ENCODE measurements at places on chromosomes 13 and 19. TPM values are rescaled to one million over a fixed set of nuclear protein-coding genes. Genes with fewer than 3 reads are reported as not detected.

The NLRP7 gene
- not detected for total RNA-seq

The FRY gene
- 152 TPM for total RNA-seq

The C19orf33 gene
- 16.6 TPM for total RNA-seq

The GSX1 gene
- total RNA-seq, result not detected

The THSD1 gene
- total RNA-seq, result 24.5 TPM
